ENCODE measurements at places on chromosomes 7 and 10.

- no peak for DNase-seq
These were observed 188.2 kb downstream of the KIF20B start for GRCh38 chr10:89889606-89890005.

- DNase-seq: no peak
These were observed 627.4 kb downstream of the CALN1 start for GRCh38 chr7:71784781-71785180.

GRCh38 chr7:35498416-35498815 lies 196.5 kb downstream of the HERPUD2 start:
- no peak for DNase-seq

DNA sequence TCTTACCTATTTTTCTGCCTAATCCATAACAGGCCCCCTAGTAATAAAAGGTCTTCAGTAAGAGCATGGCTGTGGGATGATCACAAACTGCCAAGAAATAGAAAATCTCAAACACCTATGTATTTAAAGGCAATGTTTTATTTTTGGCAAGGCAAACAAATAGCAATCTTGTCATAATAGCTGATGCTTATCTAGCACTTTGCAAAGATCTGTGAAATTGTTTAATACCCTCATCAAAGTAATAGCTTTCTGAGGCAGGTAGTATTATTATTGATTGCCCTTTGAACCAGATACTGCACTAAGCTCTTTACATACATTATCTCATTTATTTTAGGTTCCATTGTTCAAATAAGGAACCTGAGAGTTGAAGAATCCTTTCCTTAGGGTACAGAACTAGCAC lies 1.6 kb upstream of the CADPS2 start:
- no peak for DNase-seq

DNA sequence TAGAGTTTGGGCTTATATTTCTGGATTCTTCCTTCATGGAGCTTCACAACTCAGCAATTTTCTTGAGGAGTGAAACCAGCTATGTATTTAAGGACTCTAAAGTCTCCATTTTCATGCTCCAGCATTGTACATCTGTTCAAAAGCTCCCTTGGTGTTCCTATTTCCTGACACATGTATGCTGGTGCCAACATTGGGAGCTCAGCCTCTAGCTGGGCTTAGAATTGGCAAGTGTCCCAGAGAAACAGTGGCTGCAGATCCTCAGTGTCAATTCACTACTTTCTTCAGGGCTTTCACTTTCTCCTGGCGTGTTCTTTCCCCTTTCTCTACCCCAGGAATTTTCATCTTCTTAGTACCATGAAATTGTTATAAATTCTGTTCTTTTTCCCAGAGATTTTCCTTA lies 103.1 kb downstream of the ZNF467 start:
- DNase-seq: no peak

GRCh38 chr10:113381981-113382509 lies 170.8 kb upstream of the HABP2 start:
- no peak for DNase-seq

DNA sequence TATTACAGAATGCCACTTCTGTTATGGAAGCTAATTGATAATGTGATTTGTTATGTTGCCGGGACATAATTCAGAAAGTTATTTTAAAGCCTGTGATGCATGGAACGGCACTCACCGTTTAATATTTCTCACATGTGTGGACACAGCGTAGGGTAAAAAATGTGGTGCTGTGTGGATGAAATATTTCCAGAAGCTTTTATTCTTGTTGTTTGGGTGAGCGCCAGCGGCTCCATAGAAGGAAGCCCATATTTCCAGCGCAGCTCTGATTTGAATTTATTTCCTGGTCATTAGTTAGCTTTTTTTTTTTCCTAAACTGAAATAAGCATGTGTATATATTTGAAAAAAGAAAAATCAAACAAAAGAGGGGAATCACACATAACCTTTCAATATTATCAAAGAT lies 20.2 kb upstream of the NKX6-2 start:
- DNase-seq: no peak

GRCh38 chr7:70190281-70190680 lies 592.0 kb downstream of the AUTS2 start:
- DNase-seq: no peak

GRCh38 chr10:28677888-28678686 lies 766 bp downstream of the BAMBI start:
- peak; percentile 35 for DNase-seq

DNA sequence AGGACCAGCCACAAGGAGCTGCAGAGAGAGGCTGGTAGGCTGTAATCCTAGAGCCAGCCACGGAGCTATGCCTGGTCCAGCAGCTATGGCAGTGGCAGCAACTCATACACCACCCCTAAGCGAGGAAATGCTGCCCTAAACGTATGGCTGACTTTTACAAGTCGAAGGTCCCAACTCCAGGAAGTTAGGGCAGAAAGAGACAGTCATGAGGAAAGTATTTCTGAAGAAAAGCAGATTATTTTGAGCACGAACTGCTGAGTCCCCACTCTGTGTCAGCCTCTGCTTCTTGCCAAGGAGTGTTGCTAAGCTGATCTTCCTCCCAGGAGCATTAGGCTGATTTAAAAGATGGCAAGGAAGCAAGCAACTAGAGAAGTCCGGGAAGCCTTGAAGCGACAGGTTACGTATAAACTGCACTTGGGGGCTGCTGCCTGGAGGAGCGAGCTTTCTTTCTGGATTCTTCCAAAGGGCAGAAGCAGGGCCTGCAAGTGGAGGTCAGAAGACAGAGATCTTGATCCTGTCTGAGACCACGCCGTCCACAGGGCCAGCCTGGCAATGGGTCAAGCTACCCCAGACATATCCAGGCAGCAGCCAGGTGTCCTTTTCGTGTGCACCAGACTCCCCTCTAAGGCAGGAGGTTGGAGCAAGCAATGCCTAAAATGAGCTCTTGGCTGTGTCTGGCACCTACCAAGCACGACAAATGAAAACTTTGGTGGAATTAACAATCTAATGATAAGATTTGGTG lies 39.4 kb downstream of the PLXNA4 start:
- no peak for DNase-seq

DNA sequence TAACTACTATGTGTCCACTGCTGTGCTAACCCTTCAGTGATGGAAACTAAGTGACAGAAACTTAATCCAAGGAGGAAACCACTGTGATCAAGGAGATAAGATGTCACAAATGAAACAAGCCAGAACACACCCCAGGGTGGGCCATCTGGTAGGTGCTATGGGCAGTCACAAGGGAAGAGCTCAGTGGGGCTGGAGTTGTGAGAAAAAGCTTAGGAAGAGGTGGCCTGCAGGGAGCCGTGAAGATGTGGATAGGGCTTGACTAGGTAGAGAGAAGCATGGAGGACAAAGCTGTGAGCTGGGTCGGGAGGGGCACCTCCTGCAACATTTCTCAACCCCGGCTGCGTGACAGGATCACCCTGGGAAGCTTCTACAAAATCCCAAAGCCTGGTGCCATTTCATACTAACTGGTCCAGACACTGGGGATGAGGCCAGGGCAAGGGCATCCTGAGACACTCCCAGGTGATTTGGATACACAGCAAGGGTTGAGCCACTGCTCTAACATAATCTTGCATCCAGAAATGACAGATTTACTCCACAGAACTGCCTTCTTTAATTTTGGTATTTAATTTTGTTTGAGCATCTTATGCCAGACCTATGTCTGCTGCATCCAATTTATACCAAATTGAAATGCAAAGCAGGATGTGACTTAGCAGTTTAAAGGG lies 69.3 kb downstream of the OSBPL3 start:
- DNase-seq: no peak

DNA sequence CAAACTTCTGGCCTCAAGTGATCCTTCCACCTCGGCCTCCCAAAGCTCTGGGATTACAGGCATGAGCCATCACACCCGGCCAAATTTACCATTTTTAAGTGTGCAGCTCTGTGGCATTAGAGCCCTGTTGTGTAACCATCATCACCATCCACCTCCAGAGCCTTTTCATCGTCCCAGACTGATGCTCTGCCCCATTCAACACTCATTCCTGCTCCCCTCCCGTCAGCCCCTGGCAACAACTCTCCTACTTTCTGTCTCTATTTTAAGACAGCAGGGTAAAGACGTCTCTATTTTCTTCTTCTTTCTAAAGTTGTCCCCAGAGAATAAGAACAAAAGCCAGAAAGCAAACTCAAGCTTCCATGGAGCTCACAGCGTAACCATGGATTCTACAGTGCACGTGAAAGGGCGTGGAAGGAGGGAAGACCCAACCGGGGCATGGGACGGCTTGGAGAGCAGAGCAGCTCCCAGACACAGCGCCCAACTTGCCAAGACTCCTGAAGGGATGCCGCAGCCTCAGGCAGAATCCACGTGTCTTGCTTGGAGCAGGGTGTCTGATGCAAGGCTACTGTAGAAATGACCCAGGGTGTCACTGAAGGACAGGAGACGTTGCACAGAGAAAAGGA lies 42.7 kb upstream of the PITRM1 start:
- DNase-seq: no peak

- peak; percentile 18 for DNase-seq
These were observed 214.0 kb upstream of the PRSS1 start for GRCh38 chr7:142535123-142535779.

DNA sequence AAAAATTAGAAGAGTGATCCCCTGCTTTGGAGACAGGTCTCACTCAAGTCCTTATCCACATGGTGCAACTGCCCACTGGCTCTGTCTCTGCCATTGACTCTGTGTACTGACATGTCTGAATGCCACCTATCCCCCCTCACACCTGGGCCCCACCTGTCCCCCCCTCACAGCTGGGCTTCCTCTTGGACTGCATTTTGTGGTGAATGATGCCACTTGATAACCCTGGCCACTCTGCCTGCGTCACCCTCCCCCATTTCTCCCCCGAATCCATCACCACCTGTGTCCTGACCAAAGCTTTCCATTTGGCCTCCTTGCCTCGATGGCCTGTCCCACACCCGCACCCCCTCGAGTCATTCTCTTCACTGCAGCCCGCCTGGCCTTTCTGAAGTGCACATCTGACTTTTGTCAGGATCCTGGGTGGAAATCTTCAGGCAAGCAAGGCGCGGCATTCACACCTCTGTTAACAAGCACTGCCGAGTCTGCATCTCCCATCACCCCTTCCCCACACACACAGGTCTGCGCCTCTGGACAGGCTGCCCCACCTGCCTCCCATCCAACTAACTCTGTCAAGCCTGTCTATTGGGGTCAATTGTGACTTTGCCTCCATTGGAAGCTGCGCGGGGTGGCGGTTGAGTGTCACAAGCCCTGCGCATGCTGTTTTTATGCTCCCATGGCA lies 175.3 kb upstream of the KLF14 start:
- no peak for DNase-seq

GRCh38 chr7:74412056-74412455 lies 41.6 kb upstream of the GTF2IRD1 start:
- DNase-seq: no peak

DNA sequence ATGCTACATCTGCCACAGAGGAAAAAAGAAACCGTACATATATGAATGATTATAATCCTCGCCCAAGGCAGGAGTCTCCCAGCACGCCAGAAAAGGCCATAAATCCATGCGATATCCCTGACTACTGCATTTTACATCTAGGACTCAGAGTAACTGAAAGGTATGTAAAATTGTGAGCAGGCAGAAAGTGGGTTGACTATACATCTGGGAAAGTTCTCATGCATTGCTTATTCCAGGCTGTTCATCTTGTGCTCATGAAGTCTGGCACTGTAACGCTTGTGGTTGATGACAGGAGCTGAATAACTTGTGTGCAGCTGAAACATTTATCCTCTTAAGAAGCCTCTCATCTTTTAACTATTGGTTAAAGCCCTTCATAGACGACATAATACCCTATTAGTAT lies 193.4 kb upstream of the STEAP4 start:
- no peak for DNase-seq

DNA sequence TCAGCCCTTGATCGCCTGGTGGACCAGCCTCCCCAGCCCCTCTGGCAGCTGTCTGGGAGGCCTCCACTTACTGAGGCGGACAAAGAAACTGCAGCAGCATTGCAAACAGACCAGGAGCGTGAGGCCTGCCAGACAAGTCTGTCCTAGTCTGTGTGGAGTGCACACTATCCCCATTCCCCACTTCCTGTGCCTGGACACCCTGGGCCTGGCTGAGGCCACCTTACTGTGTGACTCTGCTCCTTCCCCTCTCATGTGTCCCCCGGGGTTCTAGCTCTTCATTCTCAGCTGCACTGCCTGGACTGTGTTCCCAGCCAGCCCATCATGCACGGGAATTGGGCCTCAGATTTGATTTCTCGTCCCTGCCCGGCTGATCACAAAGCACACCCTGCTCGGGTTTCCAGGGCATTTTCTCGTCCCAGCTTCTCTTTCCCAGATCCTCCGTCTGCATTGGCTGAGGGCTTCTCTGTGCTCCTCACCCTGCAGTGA lies 16.7 kb upstream of the C10orf90 start:
- DNase-seq: no peak

DNA sequence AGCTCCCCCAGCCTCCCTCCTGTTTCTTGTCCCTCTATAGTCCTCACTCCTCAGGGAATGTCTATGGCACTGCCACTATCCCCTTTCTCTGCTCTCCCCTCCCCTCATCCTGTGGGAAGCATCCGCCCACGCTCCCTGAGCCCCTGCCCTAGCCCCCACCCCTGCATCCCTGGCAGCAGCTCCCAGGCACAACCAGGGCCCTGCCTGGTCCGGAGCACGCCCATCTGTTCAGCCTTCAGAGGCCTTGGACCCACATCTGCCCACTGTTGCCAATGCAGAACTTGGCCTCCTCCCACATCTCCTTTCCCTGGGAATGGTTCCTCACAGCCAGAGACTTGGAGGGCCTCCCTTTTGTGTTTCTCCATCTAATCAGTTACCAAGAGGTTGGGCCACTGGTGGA lies 20.4 kb upstream of the TBRG4 start:
- no peak for DNase-seq

DNA sequence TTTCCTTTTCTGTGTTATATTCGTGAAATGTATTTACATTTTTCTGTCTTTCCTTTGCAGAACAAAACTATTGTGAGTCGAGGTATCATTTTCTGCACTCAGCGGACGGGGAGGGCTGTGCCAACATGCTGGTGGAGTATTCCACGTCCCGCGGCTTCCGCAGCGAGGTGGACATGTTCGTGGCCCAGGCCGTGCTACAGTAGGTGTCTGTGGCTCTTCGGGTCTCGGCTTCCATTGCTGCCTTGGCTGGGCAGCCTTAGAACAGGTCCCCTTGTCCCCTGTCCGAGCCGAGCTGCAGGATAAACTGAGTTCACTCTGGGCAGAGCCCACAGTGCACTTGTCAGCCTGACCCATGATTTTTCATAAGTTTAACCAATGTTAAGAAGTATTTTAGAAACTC lies 14.5 kb downstream of the GET4 start:
- DNase-seq: no peak

DNA sequence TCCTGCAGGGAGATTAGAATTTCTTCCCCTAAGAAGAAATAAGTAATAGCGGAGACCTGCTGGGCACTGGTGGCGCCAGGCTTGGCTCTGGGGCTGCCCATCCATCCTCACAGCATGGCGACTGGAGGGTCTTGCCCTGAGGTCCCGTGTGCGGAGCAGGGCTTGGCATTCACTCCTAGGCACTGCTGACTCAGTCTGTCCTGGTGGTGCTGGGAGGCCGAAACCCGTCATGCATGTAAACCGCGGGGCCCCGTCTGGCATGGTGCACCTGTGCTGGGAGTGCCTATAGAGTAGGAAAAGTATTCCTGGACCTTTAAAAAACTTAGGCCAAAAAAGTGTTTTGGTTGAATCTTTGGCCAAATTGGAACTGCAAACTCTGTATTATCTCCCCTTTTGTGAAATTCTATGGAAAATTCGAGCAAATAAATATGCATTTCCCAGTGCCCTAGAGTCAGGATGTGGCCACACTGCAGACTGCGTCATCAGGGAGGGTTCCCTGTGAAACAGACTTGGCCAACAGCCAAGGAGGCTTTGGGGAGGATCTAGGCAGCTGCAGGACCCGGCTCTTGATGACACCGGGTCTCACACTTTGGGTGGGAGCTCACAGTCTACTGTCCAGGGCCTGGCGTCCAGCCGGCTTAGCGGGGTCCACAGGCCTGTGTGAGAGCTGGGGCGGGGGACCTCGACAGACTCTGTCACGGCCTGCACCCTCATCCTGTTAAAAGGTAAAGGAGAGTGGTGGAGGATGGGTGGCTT lies 122.3 kb downstream of the VIPR2 start:
- DNase-seq: no peak
